DMS153 (cell line): ENCODE measurements at places on chromosomes 1 and 21.

DNA sequence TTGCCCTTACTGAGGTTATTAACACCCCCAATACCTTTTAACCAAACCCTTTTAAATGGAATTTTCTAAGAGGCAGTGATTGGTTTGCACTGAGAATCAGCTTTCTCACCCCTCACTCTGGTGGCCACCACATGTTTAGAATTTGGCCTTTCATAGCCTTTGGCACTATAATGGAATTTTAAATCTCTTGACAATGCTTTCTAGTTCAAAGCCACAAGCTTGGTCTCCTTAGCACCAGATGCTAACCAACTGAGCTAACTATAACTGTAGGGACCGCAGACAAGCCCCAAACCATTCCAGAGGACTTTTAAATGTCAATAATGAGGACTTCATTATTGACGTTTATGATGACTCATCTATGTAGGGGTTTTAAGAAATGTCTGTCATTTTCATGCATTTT lies 238.7 kb upstream of the SNX7 start:
- no peak for DNase-seq

GRCh38 chr1:86382878-86383277 lies 13.2 kb downstream of the ODF2L start:
- no peak for DNase-seq

DNA sequence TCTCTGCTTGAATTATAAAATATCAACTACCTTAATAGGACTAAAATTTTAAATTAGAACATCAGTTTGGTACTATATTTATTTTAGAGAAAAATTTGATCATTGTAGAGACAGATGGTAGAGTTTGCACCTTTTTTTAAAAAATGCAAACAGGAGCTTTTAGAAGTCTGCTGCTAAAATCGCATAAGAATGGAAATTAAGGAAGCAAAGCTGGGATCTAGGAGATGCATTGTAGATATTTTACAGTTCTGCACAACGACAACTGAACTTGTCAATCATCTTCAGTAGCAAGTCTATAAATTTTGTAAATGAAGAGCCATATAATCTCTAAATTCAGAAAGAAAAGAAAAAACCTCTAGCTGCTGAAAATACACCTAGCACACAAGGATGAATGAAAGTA lies 185.6 kb upstream of the KCNK2 start:
- DNase-seq = no peak

DNA sequence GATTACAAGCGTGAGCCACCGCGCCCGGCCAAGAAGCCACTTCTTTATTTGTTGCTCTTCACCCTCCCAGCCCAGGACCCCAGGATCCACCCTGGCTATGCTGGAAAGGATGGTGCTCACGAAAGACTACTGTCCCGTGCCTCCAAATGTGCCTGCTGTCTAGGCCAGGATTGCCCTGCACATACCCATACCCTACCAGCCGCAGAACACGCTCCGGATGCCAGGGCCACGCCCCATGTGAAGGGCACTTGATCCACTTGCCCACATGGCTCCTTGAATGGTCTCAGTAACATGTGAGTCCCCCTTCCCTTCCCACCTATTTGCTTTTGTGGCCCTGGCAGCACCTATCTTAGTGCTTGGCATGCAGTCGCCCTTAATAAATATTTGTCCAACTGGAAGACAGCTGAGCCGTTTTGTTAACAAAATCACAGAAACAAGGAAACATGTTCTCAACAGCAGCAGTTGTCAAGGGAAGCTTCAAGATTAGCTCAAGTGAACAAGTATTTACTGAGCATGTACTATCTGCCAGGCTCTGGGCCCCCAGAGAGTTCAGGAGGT lies 13.8 kb upstream of the UBXN10 start:
- no peak for DNase-seq

GRCh38 chr1:23384312-23385058 lies 14.8 kb upstream of the ZNF436 start:
- no peak for DNase-seq

- no peak for DNase-seq
Measured at GRCh38 chr1:226655251-226656163, 83.6 kb downstream of the ITPKB start.
